Left renal pelvis (tissue), 4 donors: ENCODE measurements at places on chromosomes 12 and 14.

- DNase-seq = no peak
Measured at GRCh38 chr12:90045559-90045958, 336.9 kb upstream of the ATP2B1 start.

DNA sequence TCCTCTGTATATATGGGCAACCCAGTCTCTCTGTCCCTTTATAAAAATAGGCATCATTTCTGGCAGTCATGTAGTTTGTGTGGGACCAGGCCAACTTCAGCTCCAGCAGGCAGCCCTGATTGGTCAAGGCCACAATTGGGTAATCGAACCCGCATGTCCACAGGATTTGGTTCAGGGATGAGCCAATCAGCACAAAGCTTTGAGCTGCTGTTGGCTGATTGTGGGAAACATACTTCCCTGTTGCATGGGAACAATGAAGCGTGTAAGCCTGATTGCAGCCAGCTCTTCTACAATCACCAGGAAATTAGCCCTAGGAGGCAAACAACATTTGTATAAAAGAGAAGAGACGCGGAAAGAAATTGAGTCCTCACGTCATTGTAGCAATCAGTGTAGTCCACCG, 328.6 kb downstream of the PCNX1 start:
- no peak for DNase-seq

DNA sequence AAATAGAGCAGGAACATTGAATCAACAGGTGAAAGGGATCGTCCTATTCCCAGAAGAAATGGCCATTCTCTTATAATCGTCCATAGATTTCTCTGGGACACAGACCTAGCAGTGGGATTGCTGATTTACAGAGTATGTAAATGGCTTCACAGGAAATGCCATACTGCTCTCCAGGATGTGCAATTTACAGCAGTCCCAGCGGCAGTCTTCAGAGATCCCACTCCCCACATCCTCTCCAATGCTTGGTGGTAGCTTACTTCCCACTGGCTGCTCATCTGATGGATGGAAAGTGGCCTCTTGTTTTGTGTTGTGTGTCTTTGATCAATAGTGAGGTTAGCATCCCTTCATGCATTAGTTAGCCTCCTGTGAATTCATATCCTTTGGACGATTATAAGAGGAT, 58.1 kb upstream of the PRMT8 start:
- DNase-seq = no peak

GRCh38 chr12:38367506-38367905, 50.9 kb downstream of the ALG10B start:
- no peak for DNase-seq

GRCh38 chr14:105343194-105343593, 28.6 kb downstream of the PACS2 start:
- no peak for DNase-seq

GRCh38 chr12:2180737-2181082, 127.9 kb downstream of the CACNA1C start:
- DNase-seq = no peak

DNA sequence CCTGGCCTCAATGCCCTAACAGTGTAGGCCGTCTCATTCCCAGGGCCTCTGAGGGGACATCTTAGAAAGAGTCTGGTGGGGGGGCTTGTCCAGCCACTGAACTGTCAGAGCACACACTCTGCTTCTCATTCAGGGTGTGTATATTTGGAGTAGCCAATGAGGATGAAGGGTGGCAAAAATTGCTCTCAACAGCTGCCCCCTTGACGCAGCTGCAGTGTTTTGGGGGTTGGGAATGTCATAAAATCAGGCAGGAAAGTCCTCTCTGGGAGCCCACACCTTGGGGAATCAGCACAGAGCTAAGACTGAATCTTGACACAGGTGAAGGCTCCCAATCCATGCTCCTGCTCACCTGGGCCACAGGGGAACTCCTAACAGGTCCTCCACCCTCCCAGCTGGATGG, 1.5 kb downstream of the RASAL1 start:
- no peak for DNase-seq

- peak; percentile 27 for DNase-seq
Measured at GRCh38 chr12:66898700-66899469, 220.0 kb upstream of the GRIP1 start.

DNA sequence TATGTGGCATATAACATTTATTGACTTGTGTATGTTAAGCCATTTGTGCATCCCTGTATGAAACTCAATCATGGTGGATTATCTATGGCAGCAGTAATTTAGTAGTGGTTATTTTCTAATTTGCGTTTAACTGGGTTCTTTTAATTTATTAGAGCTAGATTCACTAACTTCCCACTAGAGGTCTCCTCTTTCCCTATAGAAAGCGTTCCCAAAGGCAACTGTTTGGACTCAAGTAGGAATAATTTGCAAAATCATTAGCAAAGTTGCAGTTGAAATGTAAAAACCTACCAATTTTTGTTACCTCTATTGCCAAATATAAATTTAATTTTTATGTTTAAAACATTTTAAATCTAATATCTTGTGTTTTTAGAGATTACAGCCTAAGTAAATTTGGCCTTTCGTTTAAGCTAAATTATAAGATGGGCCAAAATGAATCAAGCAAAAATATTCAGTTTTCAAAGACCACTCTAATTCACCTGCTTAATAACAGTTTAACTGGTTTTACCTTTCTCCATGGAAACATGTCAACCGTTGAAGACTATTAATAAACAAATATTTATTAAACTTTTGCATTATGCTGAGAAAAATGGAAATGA, 6.0 kb downstream of the DMAC2L start:
- no peak for DNase-seq

- DNase-seq = no peak
Measured at GRCh38 chr14:63933110-63933509, 80.3 kb downstream of the SYNE2 start.

DNA sequence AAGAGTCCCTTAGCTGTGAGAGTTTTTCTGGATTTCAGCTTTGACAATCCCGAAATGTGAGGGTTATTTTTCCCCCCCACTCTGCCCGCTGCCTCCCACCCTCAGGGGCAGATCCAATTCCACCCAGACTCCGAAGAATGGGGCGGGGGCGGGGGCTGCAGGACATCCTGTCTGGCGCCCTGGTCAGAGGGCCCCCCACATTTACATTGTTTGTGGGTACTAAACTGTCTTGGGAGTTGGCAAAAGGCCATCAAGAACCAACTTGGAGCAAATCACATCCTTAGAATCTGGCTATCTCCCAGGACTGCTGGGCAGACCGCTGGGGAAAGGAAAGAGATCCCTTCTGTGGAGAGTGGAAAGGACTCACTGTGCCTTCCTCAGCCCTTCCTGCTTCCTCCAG, 2.4 kb downstream of the EMP1 start:
- no peak for DNase-seq

GRCh38 chr12:110141389-110141788, 17.2 kb downstream of the IFT81 start:
- no peak for DNase-seq
